HFFc6 (cell line): ENCODE measurements at places on chromosomes 16 and 17.
A peak's percentile ranks its signal among the peaks of the same experiment; 100 is the strongest.

DNA sequence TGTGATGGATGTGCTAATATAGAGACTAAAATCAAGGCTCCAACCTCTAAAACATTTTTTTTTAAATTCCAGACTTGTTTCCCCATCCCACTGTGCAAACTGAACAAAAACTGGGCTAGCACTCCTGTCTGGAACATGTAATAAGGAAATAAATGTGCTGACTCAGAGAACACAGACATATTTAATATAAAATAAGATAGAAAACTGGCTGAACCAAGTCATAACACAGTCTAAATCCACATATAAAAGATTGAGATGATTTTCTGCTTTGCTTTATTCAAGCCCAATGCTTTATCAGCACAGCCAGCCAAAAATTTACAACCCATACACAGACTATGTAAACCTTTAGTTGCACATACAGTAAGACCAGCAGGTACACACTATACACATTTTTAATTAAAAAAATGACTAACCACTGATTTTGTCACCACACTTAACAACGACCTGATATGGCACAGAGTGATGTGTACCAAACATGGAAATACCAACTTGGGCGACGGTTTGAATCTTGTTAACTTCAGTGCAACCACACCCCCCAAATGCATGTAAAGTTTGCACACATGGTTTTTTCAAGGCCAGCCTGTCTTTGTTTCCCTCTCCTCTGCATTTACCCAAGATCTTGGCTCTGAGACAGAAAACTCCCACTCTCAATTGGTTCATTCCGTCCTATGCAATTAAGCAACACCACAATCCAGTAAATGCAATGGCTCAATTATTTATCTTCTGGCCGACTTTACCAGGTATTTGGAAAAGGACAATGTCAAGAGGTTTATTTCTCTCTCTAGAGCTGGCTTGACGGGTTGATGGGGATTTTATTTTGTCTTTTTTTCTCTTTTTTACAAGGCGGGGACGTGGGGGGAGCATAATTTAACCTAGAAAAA lies 1.2 kb downstream of the STAT3 start:
- DNase-seq, result no peak

DNA sequence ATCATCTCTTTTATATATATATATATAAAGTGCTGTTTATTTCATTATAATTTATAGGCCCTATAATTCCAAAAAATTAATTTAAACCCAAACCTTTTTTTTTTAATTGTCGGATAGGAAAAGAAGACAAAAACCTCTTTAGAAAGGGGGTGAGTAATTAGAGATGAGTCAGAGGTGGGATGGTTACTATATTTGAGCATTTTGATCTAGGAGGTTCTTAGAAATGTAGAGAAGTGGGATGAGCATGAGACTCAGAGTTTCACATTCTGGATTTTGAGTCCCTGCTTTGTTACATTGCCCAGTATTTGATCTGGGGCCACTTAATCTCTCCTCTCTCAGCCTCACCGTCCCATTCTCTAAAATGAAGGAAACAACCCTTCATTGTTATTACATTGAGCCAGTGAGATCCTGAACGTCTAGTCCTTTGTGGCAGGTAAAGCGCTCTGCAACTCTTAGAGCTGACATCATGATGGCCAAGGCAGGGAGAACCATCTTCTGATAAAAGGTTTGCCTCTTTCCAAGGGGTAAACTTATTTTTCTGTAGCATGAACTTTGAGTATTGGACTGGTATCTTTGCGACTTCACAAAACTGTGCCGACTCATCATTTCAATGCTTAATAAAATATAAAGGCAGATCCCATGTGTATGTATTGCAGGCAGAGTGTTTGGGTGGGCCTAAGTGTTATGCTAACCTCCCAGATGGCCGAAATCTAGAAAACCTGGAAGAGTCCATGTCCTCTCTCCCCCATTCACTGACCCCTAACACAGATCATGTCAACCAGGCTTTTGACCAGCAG lies 21.3 kb downstream of the HS3ST3B1 start:
- no peak for DNase-seq

GRCh38 chr17:80616705-80617104 lies 72.1 kb downstream of the RPTOR start:
- DNase-seq, result no peak

DNA sequence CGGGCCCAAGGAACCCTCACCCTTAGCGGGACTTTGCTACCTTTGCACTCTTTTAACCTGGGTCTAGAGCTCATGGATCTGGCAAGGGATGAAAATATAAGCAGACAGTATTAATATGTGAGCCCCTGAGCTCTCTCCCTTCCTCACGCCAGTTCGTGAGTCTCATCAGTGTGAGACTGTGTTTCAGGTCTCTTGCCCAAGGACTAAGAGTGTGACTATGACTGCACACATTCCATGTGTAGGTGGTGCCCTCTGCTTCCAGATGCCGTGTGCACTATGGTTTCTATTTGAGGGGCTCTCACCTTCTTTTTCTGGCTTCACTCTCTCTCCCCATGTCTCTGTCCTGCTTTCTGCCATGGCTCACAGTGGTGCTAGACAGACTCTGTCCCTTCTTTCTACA lies 40.5 kb downstream of the DHRS7B start:
- no peak for DNase-seq

DNA sequence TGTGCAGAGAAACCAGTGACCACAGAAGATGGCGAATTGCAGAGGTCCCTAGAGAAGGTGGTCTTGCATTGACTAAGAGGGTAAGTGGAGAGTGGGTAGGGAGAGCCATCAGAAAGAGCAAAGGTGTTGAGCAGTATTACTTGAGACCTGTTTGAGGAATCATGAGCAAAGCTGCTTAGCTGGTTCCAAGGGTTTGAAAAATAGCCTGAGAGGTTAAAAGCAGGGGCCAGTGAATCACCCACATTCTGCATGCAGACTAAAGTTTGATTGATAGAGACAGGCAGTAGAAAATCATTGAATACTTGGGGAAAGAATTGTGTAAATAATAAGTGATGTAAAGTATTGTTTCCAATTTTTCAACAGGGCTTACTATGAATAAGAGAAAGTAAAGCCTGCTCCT lies 34.0 kb upstream of the KCNJ16 start:
- DNase-seq, result no peak

DNA sequence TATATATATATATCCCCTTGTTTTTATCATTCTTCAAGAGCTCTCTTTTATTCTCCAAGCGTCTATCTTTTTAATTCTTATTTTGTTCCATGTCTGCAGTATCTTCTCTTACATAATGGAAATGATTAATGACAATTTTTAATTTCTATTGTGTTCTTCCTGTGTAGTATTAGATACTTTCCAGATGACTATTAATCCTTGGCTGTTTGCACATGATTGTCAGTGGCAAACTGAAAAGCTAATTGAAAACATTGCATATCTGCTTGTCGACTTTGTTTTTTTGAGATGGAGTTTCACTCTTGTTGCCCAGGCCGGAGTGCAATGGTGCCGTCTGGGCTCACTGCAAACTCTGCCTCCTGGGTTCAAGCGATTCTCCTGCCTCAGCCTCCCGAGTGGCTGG lies 124.7 kb downstream of the BCAS3 start:
- no peak for DNase-seq

- peak; percentile 63 for DNase-seq
Observed at GRCh38 chr17:81599719-81600486, 37.0 kb downstream of the NPLOC4 start.

DNA sequence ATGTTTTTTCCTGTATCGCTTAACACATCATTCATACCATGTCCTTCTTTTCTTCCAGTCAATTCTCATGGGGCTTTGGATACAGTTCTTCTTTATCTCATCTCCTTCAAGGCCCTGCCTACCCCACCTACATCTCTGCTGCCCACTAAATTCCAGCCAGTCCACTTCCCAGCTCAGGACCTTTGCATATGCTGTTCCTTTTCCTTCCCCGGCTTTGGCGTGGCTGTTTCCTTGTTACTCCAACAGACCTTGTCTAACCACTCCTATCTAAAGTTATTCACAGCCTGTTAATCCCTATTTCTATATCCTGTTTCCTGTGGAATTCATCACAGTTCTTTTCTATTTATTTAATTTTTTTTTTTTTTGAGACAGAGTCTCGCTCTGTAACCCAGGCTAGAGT lies 6.6 kb upstream of the STAT3 start:
- DNase-seq, result no peak

GRCh38 chr17:32988481-32989101 lies 3.1 kb upstream of the SPACA3 start:
- no peak for DNase-seq

- no peak for DNase-seq
Observed at GRCh38 chr16:1941162-1942046, 1.6 kb downstream of the MSRB1 start.

- DNase-seq, result peak; percentile 81
Observed at GRCh38 chr16:86994651-86995171, 322.5 kb downstream of the C16orf95 start.

DNA sequence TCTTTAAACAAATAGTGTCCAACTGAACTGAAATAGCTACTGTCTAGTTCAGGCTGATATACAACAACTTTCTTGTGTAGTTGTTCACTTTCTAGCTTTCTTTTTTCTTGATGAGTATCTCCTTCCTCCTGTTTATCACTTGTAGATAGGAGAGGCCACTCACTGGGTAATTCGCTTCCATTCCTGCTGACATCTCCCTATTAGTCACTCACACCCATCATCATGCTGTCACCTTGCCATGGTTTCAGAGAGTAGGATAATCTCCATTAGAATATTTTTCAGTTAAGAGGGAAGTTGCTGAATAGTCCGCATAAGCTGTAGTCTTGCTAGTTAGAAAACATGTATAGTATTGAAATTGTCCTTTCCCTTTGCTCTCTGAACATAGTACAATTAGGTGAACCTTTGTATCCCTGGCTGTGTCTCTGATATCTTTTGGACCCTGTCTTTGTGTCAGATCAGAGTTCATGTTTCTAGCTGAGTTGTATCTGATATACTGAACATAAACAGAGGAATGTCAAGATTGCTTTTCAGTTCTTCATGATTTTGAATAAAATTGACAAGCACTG lies 64.4 kb upstream of the RASL10B start:
- no peak for DNase-seq

DNA sequence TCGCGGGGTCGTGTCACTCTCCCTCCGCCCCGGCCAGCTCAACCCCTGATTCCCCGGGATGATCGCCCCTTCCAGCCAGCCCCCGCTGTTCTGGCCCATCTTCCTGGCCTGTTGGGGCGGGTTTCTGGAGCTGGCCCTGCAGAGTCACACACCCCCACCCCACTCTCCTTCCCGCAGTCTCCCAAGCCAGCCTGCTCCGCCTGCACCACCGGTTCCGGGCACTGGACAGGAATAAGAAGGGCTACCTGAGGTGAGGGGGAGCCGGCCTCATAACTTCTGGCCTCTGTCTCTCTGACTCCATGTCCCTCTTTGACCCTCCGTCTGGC lies 621 bp downstream of the CHP2 start:
- no peak for DNase-seq

- no peak for DNase-seq
Observed at GRCh38 chr17:72906306-72906705, 186.2 kb downstream of the SLC39A11 start.
